ENCODE measurements at places on chromosomes 1 and 21. TPM values are rescaled to one million over a fixed set of nuclear protein-coding genes. Genes with fewer than 3 reads are reported as not detected.

TMEM200B gene
- 4.7 TPM for total RNA-seq

LHX8 gene
- total RNA-seq: not detected

C1orf74 gene
- total RNA-seq: 3.7 TPM

KIAA1614 gene
- 2.4 TPM for total RNA-seq

LCE1C gene
- total RNA-seq: 1,701 TPM

FNBP1L gene
- 30.4 TPM for total RNA-seq

ST6GALNAC5 gene
- 1.2 TPM for total RNA-seq

SPRR2E gene
- 650 TPM for total RNA-seq

GRCh38 chr1:117795190-117795589 is 134.2 kb downstream of the GDAP2 start:
- no peak for DNase-seq

DNA sequence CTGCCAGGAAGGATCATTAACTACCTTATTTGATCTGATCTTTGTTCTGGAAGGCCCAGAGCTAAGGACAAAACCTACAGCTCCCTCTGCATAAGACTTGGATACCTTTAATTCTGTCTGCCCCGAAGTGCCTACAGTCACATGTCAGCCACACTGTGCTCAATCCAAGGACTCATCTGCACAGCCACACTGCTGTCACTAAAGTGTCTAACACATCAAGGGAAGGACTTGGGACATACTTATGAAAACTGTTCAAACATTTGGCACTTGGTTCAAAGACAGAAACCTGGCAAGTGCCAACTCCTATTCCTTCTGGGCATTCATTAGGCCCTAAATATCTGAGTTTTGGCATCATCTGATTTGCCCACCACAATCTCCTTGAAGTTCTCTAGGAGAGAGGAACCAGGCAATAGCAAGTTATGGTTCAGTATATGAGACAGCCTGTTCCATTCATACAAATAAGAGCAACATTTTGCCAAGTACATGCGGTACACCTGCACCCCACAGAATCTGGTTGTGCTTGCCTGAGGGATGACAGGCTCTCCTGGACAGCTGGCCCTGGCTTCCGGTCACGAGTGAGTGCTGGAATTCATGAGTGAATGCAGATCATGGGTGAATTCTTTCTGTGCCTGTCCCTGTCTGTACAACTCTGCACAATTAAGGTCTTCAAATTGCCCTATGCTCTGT is 105.9 kb downstream of the KCNK1 start:
- no peak for DNase-seq

DNA sequence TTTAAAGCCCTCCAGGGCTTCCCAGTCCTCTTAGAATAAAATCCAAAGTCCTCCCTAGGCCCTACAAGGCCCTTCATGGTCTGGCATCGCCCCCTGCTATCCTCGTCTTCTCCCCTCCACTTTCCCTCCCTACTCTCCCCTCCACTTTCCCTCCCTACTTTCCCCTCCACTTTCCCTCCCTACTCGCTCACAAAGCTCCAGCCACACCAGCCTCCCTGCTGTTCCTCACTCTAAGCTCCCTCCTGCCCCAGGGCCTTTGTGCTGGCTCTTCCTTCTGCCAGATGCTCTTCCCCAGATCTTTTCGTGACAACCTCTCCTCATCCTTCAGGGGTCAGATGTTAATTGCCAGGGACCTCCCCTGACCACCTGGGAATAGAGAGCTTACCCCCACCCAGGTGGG is 12.8 kb downstream of the ARHGEF19 start:
- no peak for DNase-seq

DNA sequence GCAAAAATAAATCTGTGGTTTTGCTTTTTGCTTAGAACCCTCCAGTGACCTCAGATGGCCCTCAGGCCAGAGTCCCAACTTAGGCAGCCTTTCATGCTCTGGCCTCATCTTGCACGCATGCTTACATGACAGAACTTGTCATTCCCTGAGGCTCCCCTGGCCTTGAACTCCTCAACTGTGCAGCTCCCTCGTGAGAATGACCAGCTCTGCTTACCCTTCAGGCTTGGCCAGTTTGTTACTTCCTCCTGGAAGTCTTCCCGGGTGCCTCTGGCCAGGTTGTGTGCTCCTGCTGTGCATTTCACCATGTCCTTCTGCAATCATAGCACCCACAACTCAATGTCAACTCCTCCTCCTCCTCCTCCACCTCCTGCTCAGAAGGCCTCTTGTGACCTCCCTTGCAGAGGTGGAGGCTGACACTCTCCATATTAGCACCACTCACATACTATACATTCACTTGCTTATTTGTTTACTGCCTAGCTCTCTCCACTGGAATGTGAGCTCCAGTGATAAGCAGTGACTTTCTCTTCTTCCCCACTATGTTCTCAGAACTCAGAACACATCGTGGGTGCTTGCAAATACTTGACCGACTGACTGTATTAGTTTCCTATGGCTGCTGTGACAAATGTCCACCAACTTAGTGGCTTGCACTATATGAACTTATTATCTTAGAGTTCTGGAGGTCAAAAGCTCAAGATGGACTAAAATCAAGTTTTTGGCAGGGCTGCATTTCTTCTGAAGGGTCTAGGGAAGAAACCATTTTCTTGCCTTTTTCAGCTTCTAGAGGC is 41.9 kb downstream of the RCSD1 start:
- no peak for DNase-seq

- DNase-seq: no peak
These were observed 61.9 kb downstream of the ACOT7 start for GRCh38 chr1:6331543-6332273.

DNA sequence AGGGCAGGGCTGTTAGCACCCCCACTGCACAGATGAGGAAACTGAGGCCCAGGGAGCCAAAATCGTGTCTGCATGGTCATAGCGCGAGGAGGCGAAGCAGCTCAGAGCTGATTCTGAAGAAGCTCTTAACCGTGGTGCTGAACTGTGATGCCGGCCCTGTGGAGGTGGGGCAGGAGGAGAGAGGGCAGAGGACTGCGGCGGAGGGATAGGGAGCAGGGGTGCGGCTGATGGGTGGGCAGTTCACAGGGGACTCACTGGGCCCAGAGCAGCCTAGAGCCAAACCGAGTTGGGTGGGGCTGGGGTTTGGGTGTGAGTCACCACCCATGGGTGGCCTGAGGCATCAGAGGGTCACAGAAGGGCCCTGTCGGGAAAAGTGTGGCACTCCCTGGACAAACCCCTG is 74.7 kb downstream of the RAP1GAP start:
- DNase-seq: no peak

GRCh38 chr1:184509105-184509504 is 122.3 kb downstream of the C1orf21 start:
- DNase-seq: no peak

DNA sequence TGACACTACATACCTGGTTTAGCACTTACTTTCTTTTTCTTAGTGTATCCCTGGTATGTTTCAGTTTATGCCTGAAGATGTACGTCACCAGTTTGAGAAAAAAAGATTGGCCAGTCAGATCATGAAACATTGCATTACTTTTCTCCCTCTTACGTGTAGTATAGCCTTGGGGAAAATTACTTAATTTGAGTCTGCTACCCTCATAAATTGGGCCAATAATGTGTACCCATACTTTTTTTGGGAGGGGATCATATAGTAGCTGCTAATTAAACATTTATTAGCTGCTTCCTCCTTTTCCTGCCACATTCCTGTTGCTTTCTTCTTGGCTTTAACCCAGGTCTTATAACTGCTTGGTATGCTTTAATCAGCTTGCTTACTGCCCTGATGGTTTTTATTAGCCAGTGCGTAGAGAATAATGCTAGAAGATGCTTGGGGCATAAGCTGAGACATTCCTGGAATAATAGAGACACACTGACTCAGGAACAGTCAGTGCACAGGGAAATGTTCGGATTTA is 32.1 kb downstream of the RABGAP1L start:
- no peak for DNase-seq

DNA sequence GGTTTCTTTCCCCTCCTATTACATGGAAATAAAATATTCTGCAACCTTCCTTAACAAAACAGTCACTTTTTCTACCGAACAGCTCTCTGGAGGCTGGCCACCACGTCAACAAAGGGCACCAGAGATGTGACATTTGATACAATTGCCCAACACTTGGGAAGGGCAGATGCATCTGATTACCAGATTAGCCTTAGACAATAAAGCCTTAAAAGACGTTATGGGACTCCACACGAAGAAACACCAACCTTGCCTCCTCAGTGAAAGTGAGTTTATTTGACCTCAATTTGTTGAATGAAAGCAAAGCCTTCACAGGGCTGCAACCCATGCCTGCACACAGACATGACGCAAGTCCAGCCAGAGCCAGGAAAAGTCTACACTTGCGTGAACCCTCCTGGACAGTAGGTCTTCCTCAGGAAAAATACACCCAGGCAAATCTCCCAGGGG is 136.1 kb downstream of the TGFBR3 start:
- DNase-seq: no peak

DNA sequence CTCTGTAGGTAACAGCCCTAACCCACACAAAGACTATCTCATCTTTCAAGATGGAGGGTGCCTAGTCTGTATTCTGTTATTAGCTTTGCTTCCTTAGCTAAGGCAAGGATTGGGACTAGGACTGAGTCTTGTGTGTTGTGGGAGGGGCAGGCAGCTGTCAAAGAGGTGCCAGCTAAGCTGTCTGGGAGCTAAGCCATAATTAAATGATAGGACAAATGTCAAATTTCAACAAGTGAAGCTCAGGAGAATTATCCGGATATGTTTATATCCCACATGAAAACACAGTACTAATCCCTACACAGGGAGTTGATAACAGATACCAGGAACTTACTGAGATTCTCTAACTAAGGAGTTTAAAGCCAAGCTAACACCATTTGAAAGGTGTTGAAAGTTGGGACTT is 70.5 kb upstream of the NGF start:
- no peak for DNase-seq

- no peak for DNase-seq
These were observed 24.9 kb upstream of the SARS1 start for GRCh38 chr1:109188781-109189180.

- no peak for DNase-seq
These were observed 28.6 kb downstream of the ERG start for GRCh38 chr21:38469642-38470041.
